Smooth muscle cell of trachea (primary cell): ENCODE measurements at places on chromosomes 5 and 9. TPM values are rescaled to one million over a fixed set of nuclear protein-coding genes. Genes with fewer than 3 reads are reported as not detected.

PDLIM7 gene
- total RNA-seq: 79.7 and 108 TPM in 2 replicates

UBTD2 gene
- 23.2 and 25.5 TPM in 2 replicates for total RNA-seq

LMX1B gene
- not detected in 2 replicates for total RNA-seq

SOX30 gene
- total RNA-seq: under 0.01 TPM in 1 of 2 replicates, not detected in the other

GADD45G gene
- total RNA-seq: 3.1 TPM in 1 of 2 replicates, not detected in the other

PAEP gene
- not detected in 2 replicates for total RNA-seq

LCN12 gene
- total RNA-seq: not detected in 2 replicates

BTNL8 gene
- not detected in 2 replicates for total RNA-seq

DRD1 gene
- total RNA-seq: under 0.01 TPM in 1 of 2 replicates, not detected in the other

GRK6 gene
- total RNA-seq: 13.7 and 17.3 TPM in 2 replicates

GOLM1 gene
- total RNA-seq: 50.2 and 54.6 TPM in 2 replicates

SLC34A3 gene
- total RNA-seq: under 0.01 TPM in 1 of 2 replicates, not detected in the other

POLK gene
- total RNA-seq: 37.7 and 54.7 TPM in 2 replicates

IL4 gene
- not detected in 2 replicates for total RNA-seq

SURF1 gene
- 29.6 and 30.8 TPM in 2 replicates for total RNA-seq
